Spinal cord (tissue), 10 donors: ENCODE measurements at places on chromosomes 3 and 15.

DNA sequence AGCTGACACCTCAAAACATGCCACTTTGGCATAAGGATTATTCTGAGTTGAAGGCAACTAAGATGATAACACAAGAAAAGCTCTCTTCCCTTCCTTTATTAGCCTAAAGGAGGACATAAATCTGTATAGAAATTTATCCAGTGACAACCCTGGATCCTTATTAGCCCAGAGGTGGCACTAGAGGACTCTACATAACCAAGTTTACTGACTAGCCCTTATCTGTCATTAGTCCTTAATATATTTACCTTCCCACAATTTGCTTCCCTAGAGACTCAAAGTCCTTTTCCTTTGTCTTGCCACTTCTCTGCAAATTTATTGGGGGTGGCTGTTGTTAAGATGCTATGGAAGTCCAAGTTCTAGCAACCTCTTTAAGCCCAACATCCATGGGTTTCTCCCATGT, 26.7 kb downstream of the CEP70 start:
- no peak for DNase-seq

GRCh38 chr3:157129803-157130466, 30.0 kb downstream of the CCNL1 start:
- no peak for DNase-seq

DNA sequence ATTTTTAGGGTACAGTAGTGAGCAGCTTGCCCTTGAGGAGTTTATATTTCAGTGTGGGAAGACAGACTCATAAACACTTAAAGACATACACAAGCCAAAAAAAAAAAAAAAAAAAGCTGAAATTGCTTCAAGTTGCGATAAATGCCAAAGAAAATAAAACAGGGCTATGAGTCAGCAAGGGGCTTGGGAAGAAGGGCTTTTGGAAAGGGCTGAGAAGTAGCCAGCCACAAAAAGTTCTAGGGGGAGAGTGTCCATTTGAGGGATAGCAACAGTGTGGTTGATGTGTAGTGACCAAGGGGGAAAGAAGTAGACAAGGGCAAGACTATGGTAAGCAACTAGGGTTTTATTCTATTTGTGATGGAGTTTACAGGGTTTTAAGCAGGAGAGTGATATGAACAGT, 185.5 kb downstream of the ADAMTS9 start:
- no peak for DNase-seq

GRCh38 chr3:67576441-67576840, 78.0 kb downstream of the SUCLG2 start:
- no peak for DNase-seq

GRCh38 chr3:131221731-131222130, 159.8 kb upstream of the NUDT16 start:
- no peak for DNase-seq

- DNase-seq: no peak
Observed at GRCh38 chr3:132205609-132206008, 111.6 kb upstream of the ACP3 start.

DNA sequence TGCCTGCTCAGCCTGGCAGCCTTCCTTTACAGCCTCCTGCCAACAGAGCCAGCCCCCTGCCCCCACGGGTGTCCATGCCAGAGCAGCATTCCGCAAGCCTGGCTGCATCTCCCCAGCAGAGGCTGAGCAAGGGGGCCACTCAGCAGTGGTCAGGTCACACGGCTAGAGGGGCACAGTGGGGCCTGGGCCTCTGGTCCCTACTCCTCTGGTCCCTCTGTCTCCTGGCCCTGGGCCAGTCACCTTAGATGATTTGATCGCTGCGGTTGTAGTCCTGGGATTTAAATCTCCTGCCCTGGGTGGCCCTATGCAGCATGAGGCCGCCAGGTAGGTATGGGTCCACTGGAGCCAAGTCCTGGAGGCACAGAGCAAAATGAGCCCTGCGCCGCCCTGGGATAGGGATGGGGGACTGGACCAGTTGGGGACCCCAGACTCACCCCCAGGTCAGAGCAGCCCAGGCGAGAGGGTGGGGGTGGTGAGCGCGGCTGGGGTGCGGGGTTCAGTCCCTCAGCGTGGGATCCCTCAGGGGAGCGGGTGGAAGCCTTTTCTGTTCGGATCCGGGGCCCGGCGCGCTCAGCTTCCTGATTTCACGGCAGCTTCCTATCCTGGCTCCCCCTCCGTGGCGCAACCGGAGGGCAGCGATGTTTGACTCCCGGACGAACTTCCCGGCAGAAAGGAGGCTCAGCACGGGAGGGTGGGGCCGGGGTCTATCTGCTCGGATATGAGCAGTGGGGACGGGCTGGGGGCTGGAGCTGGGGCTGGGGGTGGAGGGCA, at the start of gene ZBTB47:
Gene ZBTB47 (plus strand): TSS at position 138 of the 771 bp plus-strand sequence. CDS start 4,659 bp downstream, outside the sequence.
- DNase-seq: no peak

- no peak for DNase-seq
Observed at GRCh38 chr3:123236902-123237301, 35.2 kb downstream of the SEC22A start.

DNA sequence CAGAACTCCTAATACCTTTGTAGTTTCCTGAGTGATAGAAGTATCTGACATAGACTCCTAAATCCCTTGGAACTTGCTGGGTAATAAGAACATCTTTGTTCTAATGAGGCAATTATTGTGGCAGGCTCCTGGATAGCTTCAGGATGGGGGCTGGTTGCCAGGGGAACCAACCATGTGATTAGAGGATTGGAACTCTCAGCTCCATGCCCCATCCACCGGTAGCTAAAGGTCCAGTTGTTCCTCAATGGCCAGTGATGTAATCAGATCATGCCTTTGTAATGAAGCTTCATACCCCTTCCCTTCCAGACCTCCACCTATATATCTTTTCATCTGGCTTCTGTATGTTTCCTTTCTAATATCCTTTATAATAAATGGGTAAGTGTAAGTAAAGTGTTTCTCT, 221.2 kb upstream of the ALCAM start:
- DNase-seq: no peak

GRCh38 chr3:124780356-124780755, 50.1 kb downstream of the UMPS start:
- DNase-seq: peak; percentile 73

- DNase-seq: no peak
Observed at GRCh38 chr3:100545371-100545770, 53.0 kb downstream of the TMEM45A start.

DNA sequence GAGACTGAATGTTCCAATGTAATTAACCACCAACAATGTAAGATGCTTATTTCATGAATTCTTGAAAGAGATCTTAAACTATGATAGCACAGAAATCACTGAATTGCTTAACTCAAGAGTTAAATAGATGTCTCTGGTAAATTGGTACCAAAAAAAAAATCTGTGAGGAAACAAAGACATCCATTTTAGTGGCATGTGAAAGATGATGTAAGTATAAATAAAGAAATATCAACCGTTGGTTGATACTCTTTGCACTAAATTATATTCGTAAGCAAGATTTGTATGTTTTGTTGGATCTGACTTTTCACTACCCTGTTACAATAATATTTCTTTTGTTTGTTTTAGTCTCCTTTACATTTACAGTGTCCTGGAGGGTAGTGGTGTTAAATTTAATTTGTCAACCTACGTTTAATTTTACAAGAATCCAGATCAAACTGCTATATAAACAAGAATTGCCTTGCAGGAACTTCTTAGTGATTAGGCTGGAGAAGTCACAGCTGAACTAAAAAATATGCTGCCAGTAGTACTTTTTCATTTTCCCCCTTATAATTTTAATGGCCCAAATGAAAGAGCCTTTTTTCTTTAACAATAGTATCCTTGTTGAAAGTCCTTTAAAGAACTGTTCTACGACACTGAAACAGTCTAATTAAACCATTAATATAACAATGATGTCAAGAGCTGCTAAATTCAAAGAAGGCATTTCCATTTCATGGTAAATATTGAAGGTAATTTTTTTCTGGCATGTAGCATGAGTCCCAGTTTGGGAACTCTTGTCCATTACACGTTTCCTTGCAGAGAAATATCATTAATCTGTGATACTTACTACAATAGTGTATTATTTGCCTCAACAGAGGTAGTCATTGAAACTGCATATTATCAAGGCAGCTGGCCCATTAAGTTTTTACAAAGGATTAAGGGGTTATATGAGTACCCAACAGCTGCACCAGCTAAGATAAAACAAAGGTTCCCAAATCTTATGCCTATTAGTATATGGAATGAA, 109.6 kb upstream of the PHLDB2 start:
- DNase-seq: no peak

- no peak for DNase-seq
Observed at GRCh38 chr3:144629381-144629780, 657.8 kb downstream of the DIPK2A start.

DNA sequence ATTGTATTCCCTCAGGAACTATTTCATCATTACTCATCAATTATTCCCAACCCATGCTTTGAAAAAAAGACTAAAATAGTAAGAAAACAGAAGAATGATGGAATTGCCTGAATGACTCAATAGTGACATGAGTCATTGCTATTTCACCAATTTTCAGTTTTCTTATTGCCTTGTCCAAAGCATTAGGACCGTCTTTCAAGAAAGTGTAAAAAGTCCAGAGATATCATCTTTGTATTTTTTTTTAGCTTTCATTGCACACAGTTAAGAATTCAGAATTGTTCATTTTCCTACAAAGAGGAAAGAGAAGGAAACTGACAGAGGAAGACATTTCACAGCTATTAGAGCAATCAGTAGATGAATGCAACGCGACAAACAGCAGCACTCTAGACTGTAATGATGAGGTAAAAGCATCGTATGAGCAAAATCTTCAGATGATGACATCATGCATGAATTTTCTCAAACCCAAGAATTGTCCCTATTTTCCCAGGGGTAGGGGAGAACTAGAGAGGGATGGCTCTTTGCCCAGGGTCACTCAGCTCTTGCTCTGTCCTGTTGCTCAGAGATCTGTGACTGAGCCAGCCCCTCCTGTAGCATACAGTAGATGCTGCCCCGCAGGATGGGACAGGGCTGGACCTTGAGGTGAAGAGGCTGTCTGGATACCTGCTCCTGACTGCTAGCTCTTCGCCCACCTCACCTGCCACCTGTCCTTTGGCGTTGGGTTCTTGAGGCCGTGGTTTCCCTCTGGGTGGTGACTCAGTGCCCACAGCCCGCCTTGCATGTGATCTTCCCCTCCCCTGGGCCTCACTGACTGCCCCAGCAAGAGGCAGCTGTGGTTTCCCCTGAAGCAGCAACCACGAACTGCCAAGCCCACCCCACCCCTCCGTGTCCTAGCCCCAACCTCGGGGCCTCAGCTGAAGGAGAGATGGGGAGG, 84.8 kb downstream of the PPCDC start:
- DNase-seq: no peak

GRCh38 chr3:16055606-16056211, 118.8 kb upstream of the GALNT15 start:
- DNase-seq: no peak

- DNase-seq: no peak
Observed at GRCh38 chr3:186167646-186168395, 58.9 kb upstream of the ETV5 start.

DNA sequence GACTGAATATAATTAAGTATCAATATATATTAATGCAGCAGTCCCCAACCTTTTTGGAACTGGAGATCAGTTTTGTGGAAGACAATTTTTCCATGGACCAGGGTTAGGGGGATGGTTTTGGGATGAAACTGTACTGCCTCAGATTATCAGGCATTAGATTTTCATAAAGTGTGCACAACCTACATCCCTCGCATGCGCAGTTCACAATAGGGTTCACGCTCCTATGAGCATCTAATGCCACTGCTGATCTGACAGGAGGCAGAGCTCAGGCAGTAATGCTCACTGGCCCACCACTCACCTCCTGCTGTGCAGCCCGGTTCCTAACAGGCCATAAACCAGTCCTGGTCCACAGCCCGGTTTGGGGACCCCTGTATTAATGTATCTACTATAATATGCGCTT, 95.6 kb downstream of the ULK4 start:
- no peak for DNase-seq

DNA sequence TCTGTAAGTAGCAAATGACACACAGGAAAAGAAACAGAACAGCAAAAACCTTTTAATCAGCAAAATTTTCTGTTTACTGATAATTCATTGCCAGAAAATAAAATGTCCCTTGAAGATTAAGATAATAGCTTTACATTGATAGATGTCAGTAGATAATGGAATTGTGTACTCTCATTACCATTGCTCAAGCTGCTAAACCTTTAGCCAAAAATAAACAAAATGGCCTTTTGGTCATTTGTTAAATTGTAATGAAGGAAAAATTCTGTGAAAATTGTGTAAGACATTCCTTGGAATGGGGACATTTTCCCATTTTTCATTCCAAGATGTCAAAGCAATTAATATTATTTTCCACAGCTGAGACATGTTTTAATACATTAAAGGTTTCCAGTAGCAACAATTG, 189.8 kb downstream of the PLOD2 start:
- no peak for DNase-seq

GRCh38 chr3:175702956-175703355, 843.8 kb downstream of the NAALADL2 start:
- DNase-seq: no peak

DNA sequence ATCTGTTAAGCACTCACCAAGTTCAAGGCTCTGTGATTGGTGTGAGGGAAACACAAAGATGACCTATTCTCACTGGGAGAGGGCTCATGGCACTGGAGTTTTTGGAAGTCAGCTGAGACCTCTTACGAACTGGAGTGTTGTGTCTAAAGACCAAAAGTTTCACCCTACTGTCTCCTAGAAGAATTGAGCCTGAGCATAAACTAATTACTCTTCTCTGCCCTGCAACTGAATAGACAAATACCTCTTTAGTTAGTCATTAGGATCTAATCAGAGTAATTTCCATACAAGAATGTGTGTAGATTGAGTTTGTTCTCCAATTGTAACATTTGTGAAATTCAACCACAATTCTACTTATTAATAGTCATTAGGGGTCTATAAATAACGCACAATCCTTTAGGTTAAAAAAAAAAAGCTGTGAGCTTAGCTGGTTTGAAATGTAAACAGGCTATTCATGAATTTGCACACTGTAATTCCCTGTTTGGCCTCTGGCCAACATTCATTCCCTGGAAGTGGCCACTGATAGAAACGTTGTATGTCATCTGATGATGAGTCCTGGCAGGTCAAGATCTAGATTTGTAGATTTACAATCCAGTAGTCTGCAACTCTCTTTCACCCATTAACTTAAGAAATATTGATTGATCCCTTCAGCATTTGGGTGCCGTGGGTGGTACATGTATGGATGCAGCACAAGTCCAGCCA, 76.8 kb upstream of the SOX14 start:
- DNase-seq: no peak

- no peak for DNase-seq
Observed at GRCh38 chr3:122325769-122326168, 721 bp downstream of the CSTA start.

- no peak for DNase-seq
Observed at GRCh38 chr15:100601617-100602063, 344 bp downstream of the LINS1 start.

DNA sequence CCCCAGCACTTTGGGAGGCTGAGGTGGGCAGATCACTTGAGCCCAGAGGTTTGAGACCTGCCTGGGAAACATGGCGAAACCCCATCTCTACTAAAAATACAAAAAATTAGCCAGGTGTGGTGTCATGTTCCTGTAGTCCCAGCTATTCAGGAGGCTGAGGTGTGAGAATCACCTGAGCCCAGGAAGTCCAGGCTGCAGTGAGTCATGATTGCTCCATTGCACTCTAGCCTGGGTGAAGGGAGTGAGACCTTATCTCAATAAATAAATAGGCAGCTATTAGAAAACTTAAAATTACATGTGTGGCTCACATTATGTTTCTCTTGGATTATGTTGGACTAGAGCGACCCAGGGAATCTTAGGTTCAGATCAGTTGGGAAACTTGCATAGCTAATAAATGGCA, 69.7 kb downstream of the RPLP1 start:
- DNase-seq: no peak
